CD4-positive, alpha-beta T cell treated with Interleukin-4 for 4 hours (primary cell): ENCODE measurements at places on chromosomes 4 and X.

DNA sequence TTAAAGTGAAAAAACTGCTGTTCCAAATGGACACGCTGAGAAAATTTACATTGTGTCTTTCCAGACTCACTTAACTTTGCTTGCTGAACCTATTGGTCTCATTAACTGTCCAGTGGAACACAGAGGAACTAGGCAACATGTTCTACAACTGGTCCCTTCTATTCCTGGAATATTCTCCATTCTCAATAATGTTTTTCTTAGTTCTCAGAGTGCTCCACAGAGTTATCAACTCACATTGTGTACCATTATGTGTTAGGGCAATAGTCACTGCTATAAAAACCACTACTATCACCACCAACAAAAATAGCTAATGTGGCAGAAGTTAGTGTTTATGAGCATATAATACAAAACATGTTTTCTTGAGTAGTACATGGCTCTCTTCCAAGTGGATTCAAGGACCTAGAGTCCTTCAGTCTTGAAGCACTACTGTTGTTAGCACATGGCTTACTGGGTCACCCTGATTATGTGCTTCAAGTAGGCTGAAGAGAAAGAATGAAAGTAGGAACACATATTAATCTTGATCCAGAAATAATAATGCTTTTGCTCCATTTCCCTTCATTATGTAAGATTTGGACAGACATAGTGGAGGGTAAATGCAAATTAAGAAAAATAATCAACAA lies 865.3 kb upstream of the HS3ST1 start:
- DNase-seq = no peak

GRCh38 chrX:65987811-65988210 lies 52.1 kb downstream of the VSIG4 start:
- no peak for DNase-seq

DNA sequence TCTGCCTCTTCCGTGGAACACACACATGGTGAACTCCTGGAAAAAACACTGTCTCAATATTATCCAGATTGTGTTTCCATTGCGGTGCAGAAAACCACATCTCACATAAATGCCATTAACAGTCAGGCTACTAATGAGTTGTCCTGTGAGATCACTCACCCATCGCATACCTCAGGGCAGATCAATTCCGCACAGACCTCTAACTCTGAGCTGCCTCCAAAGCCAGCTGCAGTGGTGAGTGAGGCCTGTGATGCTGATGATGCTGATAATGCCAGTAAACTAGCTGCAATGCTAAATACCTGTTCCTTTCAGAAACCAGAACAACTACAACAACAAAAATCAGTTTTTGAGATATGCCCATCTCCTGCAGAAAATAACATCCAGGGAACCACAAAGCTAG lies 87.9 kb downstream of the TET2 start:
- no peak for DNase-seq

GRCh38 chr4:70772929-70773555 lies 51.3 kb downstream of the RUFY3 start:
- no peak for DNase-seq

GRCh38 chrX:28651186-28651585 lies 63.9 kb downstream of the IL1RAPL1 start:
- no peak for DNase-seq

- DNase-seq = no peak
These were observed 37.9 kb downstream of the ARHGEF6 start for GRCh38 chrX:136742721-136743379.

GRCh38 chr4:156781852-156782251 lies 189.7 kb downstream of the PDGFC start:
- DNase-seq = no peak

DNA sequence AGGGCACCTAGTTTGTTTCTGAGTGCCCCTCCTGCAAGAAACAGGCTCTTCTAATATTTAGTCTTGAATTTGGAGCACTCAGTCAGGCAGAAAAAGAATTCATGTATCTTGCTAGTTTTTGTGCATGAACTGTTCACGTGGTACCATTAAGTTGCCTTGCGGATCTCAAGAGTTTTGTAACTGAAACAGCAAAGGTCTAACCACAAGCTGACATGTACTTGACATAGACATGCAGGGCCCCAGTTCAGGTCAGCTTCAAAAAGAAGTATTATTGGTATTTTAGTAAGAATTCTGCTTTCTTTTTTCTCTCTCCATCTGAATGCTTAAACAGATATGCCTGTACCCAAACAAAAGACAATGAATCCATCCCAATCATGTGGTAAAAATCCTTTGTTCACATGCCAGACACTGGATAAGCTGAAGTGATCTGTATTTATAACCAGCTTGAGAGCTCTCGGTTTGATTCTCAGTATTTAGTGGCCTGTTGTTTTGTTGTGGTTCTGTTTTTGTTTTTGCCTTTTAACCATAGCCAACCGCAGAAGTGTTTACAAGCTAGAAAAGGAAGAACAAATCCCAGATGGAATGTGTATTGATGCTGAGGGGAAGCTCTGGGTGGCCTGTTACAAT lies 13.0 kb downstream of the RGN start:
- no peak for DNase-seq

DNA sequence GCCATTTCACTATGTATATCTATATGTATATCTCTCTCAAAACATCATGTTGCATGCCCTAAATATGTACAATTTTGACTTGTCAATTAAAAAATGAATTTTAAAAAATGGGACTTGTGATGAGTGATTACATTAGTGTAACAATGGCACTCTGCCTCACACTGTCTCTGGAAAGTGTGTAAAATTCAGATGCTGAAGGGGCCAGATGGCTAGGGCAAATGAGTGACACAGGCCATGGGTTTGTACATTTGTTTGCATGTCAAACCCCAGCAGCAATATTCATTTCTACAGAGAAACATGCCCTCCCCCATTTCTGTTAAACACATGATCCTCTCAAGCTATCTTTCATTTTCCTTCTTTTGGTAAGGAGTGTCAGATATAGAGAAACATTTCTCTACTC lies 8.1 kb downstream of the SCARB2 start:
- DNase-seq = no peak

- no peak for DNase-seq
These were observed 6.2 kb downstream of the PNCK start for GRCh38 chrX:153667281-153667955.

- DNase-seq = no peak
These were observed 25.9 kb downstream of the PLAC1 start for GRCh38 chrX:134632355-134632754.

- no peak for DNase-seq
These were observed 9.5 kb upstream of the PDLIM5 start for GRCh38 chr4:94442251-94442650.

DNA sequence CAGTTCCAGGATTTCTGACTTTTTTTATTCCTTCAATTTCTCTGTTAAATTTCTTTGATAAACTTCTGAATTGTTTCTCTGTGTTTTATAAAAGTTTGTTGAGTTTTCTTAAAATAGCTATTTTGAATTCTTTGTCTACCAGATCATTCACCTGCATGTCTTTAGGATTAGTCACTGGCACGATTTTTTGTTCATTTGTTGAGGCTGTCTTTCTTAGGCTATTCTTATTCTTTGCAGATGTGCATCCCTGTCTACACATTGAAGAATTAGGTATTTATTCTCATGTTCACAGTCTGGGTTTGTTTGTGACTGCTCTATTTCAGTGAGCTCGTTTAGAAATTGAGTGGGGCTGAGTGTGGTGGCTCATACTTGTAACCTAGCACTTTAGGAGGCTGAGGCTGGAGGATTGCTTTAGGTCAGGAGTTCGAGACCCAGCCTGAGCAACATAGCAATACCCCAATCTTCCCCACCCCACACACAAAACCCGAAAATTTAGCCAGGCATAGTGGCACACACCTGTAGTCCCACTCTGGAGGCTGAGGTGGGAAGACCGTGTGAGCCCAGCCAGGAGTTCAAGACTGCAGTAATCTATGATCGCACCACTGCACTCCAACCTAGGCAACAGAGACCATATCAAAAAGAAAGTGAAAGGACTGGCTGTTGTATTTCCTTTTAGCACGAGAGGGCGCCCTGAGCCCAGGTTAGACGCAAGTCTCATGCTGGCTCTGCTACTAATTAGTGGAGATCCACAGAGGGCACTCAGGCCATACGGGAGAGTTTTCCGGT lies 42.0 kb downstream of the F8 start:
- peak; percentile 77 for DNase-seq

DNA sequence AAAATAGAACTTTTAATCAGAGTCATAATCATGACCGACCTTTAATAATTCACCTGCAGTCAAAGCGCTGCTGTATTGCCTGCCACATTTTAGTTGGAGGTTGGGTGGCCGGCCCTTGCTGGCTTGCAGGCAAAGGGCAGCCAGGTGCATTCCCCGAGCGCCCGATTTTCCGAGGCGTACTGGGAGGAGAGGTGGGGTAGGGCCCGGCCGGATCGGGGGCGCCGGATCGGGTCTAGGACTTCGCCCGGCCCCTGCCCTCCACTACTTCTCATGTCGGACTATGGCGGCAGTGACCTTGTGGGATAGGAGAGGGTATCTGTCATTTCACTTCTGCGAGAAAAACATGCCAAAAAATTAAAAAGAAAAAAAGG lies 2.5 kb upstream of the RS1 start:
- DNase-seq = peak; percentile 0

- no peak for DNase-seq
These were observed 55.4 kb upstream of the RASSF6 start for GRCh38 chr4:73675623-73676022.

- DNase-seq = no peak
These were observed 203.4 kb downstream of the SLC39A8 start for GRCh38 chr4:102141842-102142241.

- DNase-seq = no peak
These were observed 4.3 kb downstream of the PGRMC1 start for GRCh38 chrX:119240356-119240755.

GRCh38 chr4:121656269-121656641 lies 40.5 kb downstream of the ANXA5 start:
- DNase-seq = peak; percentile 10

DNA sequence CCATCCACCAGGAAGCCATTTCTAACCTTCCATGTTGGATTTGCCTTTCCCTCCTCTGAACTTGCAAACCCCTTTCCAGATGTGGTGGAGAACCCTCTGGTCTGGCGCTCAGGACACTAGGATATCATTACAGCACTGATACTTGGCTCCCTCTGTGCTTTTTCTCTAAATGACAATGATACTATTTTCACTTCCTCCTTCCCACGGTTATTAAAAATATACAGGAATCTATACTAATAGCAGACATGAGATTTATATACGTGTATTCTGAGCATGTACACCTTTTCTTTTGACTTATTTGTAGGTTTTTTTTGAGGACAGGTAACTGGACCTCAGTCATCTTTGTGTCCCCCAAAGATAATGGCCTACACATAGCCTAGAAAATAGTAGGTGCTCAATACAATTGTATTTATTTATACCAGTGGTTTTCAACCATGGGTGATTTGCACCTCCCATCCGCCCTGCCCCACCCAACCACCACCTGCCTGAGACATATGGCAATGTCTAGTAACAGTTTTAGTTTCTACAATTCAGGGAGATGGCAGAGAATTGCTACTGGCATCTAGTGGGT lies 60.4 kb upstream of the PLAC8 start:
- DNase-seq = no peak

GRCh38 chr4:107333518-107333917 lies 297.4 kb upstream of the DKK2 start:
- no peak for DNase-seq

DNA sequence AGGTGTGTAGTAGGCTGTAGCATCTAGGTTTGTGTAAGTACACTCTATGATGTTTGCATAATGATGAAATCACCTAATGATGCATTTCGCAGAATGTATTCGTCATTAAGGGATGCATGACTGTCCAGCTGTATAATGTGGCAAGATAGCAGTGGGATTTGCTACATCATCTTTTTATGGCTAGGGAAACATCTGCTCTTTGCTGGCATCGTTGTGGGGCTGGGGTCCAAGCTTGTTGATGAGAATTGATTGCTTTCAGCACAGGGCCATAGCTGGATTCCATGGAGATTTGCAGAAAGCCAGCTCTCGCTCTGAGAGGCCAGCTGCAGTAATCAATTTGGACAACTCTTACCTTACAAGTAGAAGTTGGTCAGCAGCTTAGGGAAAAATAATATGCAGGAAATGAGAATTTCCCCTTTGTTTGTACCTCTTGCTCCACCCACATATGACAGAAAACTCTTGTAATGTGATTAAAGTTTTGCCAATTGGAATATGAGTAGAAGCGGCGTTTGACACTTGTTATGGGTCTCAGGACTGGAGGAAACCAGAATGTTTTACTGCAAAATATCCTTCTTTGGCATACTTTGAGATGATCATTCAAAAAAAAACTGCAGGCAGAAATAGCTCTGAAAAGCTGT lies 310.5 kb downstream of the RAPGEF2 start:
- no peak for DNase-seq

DNA sequence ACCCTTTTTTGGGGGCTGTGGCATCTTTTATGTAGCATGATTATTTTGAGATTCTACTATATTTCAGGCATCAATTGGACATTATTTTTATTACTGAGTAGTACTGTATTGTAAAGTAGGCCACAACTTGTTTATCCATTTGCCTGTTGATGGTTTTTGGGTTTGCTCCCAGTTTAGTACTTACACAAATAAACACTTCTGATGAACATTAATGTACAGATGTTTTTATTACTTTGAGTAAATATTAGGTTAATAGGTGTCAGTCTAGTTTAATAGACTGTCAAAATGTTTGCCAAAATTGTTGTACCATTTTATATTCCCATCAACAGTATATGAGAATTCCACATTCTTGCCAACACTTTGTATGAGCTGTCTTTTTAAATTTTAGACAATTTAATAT lies 214.9 kb upstream of the MAD2L1 start:
- DNase-seq = no peak

DNA sequence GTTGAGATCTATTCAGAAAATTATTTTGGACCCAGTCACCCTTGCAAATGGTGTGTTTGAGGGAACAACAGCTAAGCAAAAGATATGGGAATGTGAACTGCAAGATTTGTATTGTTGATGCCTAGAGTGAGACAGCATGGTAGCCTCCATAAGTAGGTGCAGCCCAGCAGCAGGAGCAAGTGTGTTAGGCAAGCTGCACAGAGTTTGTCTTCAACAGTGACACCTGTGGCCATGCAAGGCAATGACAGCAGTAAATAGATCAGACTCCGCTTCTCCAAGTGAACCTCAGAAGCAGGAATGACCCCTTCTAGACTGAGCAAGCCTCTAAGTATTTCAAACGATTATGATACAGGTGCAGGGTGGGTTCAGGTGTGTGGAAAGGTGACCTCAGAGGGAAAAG lies 133.4 kb upstream of the MSX1 start:
- DNase-seq = no peak

DNA sequence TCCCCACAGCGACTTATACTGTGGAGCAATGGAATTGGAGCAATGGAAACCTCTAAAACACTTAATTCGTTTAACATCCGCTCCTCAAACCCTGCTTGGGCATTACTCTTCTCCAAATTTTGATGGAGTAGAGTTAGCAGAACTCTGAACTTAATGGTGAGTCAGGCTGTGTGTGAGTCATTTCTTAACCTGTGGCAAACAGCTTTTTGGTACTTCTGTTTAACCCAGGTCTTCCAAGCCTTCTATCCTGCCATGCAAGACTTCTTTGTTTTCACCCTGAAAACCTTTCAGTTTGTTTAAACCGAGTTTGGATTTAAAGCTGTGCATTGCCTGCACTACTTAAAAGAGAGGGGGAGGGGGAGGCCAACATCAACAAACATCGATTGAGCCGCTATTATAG lies 3.6 kb upstream of the AMOT start:
- DNase-seq = no peak
